ENCODE measurements at places on chromosomes 5 and 9. TPM values are rescaled to one million over a fixed set of nuclear protein-coding genes. Genes with fewer than 3 reads are reported as not detected.

The SPRY4 gene
- 11.1 TPM for total RNA-seq

The GARIN3 gene
- not detected for total RNA-seq

The POLE3 gene
- 47.4 TPM for total RNA-seq

The FBXW2 gene
- 31.2 TPM for total RNA-seq

The FOXE1 gene
- not detected for total RNA-seq

The GABRB2 gene
- 0.14 TPM for total RNA-seq

The F12 gene
- 52.4 TPM for total RNA-seq

DNA sequence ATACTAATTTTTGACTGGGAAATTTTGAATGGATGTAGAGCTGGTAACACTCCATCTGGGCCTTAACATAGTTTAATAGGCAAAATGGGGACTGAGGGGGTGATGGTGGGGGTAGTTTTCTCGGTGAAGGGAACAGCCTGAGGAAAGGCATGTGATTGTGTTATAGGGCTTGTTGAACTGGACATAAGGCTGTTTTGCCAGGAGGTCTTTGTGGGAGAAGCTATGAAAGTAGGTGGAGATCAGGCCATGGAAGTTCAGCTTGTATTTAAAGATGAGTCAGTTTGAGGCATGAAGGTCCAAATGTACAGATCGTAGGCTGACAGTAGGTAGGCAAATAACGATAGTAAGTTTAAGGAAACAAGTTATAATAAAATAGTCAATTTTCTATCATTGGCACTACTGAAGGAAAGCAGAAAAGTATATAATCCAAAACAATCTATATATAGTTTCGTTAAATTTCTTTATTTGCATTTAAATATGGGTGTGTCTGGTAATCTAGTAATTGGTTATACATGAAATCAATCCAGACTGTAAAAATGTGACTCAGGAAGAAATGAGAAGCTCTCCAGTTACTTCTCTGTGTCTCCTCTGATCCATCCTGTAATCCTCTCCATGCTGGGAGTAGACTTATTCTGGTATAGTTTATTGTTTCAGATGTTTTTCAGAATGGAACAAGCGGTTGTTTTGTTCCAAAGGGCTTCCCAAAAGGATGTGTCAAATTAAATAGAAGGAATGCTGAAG, 2.8 kb downstream of the CSNK1G3 start:
- DNase-seq, result no peak

DNA sequence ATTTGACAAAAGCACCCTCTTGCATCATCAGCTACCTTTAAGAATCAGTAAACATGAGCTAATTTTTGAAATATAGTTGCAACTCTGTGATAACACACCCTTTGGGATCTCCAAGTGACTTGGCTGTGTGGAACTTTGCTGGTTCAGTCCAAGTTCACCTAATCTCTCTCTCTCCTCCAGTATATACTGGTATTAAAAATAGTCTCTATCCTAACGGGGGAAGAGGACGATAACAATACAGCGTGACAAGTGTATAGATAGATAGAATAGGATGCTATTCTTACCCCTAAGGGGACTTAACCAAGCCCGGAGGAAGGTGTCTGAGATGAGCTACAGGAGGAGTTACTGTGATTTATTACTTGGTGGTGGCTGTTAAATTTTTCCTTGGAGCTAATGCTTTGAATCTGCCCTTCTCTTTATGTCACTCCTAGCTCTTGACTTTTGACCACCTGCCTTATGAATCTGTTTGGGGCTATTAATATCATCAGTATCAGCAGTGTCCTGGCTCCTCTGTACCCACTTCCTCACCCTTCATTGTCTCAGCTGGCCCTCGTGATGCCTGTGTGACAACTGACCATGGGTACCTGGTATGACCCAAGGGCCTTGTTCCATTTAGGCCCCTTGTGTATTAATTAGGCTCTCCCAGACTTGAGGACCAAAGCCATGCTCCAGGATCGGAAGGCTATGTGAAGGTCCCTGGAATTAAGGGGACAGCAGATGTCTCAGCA, 223.9 kb downstream of the SREK1 start:
- no peak for DNase-seq

DNA sequence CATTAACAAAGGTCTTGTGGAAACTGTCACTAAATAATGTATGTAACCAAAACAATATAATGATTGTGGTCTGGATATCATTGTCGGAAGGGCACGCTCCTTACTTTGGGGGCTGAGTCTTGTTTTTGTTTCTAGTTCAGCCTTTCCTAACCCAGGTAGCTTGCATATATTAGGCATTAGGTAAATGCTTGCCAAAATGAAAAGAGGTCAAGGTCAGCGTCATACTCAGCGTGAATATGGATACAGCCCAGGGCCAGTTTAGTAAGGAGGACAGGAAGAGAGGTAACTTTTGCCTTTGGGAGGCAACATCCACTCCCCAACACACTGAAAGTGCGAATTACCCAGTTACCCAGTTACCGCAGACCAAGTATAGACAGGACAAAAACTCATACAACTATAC, 171.4 kb downstream of the RAB3C start:
- no peak for DNase-seq

DNA sequence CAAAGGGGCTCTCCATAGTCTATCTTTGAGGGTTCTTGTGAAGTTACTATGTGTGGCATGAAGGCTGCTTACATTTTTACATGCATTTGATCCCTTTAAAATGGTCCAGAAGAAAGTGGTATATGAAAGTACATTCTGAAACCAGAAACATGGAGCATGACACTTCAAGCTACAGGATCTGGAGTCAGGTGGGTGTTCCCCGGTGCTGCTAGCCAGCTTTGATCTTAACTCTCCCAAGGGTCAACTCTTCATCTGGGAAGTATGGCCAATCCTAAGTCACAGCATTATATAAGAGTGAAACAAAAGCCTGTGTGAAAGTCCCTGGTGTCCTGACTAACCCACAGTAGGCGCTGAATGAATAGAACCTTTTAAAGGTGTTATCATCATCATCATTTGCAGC, 91.0 kb upstream of the TAS2R1 start:
- no peak for DNase-seq

- no peak for DNase-seq
These were observed 6.6 kb upstream of the STC2 start for GRCh38 chr5:173334808-173335207.

DNA sequence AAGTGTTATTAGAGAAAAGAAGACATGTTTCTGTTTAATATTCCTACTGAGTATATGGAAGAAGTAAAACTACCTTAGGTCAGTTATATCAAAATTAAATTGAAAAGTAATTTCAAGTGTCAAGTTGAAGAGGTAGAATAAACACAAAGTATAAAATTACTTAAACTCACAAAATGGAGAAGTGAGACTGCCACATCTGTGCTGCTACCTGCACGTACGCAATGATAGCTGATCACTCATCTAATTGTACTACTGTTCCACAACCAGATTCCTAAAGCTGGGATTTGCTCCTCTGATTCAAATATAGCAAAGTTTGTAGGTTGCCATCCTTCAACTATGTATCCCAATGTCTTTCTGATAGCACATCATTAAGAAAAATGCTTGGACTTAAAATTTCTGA, 24.8 kb downstream of the EQTN start:
- DNase-seq, result no peak

DNA sequence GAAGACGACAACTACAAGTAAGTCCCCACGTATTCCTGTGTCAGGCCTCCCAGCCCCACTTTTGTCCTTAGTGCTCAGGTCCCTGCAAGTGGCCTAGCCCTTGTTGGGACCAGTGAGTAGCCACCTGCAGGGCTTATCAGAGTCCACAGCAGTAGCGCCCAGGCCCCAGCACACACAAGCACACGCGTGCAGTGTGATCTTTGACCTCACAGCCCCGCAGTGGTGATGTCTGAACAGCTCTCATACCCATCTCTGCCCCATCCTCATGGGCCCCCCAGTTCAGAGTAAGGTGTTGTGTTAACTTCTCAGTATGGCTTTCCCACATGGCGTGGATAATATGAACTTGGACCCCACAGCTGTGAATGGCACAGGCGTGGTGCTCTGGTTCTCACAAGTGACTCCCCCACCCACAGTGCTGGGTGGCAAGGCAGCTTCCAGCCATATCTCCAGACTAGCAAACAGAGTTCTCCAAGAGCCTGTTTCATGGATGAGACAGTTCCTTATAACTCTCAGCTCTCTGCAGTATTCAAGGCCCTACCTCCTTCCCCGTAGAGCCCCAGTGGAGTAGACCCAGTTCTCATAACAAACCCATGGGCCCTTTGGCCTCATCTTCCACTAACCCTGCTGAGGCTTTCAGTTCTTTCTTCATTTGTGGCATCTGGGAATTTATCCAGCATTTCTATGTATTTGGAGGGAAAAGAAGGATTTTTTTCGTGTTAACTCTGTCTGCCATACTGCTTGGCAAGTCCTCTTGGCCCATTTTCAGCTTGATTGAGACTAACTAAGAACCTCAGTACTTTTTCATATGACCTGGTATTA, 46.5 kb upstream of the ANGPTL2 start:
- DNase-seq, result no peak

- no peak for DNase-seq
These were observed 190.6 kb upstream of the MAP3K1 start for GRCh38 chr5:56624751-56625150.

GRCh38 chr9:36731068-36731956, 158.6 kb downstream of the MELK start:
- DNase-seq, result no peak
